ENCODE measurements at places on chromosomes 2 and 18.

DNA sequence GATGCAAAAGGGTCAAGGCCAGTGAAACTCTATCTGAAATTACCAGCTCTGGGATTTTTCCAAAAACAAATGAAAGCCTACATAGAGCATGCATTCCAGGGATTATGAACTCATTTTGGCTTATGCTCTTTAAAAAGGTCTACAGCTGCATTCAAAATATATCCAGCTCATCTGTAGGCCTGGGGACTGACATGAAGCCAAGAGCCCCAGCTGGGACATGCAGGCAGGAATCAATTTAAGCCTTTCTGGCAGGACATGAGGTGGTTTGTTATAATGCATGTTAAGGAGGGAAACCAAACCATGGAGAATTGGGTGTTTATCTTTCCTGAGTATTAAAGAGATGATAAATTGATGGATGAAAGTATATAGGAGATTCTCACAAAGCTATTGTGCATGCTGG lies 164.5 kb downstream of the RBM43 start:
- no peak for DNase-seq

DNA sequence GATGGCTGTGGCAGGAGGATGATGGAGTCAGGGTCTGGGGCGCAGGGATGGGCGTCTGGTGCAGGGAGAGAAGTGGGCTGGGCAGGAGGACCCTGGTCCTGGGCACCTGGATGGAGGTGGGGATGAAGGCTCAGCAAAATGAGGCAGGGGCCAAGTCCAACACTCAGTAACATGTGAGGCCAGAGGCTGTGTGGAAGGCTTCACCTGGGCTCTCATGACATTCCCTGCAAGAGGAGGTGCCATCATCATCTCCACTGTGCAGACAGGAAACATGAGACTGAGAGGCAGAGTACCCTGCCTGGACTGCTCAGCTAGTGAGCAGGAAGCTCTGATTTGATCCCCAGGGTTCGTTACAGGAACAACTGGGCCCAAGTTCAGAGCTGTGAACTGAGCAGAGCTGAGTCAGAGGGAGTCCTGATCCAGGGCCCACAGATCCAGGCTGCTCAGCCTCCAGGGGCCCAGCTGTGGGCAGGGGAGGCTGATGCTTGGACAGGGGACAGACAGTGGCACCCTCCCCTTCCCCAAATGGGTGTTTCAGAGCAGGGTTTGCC lies 36.9 kb downstream of the HJURP start:
- DNase-seq = no peak

GRCh38 chr2:47277987-47278386 lies 122.9 kb upstream of the STPG4 start:
- DNase-seq = no peak

- DNase-seq = no peak
These were observed 1175.1 kb upstream of the ACVR2A start for GRCh38 chr2:146669735-146670134.

DNA sequence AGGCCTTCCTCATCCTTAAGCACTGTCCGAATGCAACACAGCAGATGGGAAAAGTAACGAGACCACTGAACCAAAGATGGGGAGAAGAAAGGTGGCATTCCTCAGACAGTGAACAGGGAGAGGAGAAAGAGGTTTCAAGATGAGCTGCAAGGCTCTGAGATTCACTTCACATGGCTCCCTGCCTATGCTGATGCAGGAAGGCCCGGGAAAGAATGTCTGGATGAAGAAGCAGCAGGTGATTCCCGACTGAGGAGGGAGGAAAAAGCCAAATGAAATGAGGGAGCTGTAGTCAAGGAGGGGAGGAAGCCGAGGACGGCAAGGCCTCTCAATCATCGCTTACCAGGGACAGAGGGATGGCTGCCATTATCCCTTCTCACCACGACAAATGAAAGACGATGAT lies 98.5 kb upstream of the BOD1L2 start:
- no peak for DNase-seq

DNA sequence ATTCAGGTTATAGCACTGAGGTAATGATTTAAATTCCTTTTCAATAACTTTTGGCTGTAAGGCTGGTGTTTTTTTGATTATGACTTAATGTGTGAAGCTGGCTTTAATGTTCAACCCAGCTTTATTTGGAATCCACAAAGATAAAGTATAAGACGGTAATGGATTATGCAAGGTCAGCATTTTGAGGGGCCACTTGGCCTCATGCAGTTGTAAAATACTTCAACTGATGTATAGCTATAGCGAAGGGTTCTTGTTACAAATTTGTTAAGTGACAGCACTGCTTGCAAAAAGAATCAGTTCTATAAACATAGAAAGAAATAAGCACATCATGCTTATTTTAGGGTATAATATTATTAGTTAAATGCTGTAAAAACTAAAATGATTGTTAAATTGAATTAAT lies 36.6 kb downstream of the LRP1B start:
- no peak for DNase-seq

GRCh38 chr2:241706537-241706936 lies 4.7 kb downstream of the ING5 start:
- DNase-seq = no peak

GRCh38 chr18:49997558-49997957 lies 184.2 kb upstream of the ACAA2 start:
- no peak for DNase-seq

GRCh38 chr2:65319674-65320041 lies 92.0 kb downstream of the ACTR2 start:
- no peak for DNase-seq

GRCh38 chr2:231563378-231563961 lies 29.2 kb upstream of the TEX44 start:
- no peak for DNase-seq

GRCh38 chr2:8418721-8419120 lies 263.1 kb upstream of the ID2 start:
- no peak for DNase-seq

- no peak for DNase-seq
These were observed 75.7 kb downstream of the TRIM43 start for GRCh38 chr2:95667480-95667879.

All from renal cortex interstitium (tissue), 15 donors.